Stimulated activated CD8-positive, alpha-beta memory T cell treated with anti-CD3 and anti-CD28 coated beads, Interleukin-7, amount 100 ng/mL, for 48 hours (primary cell): ENCODE measurements at places on chromosomes 4 and X.

DNA sequence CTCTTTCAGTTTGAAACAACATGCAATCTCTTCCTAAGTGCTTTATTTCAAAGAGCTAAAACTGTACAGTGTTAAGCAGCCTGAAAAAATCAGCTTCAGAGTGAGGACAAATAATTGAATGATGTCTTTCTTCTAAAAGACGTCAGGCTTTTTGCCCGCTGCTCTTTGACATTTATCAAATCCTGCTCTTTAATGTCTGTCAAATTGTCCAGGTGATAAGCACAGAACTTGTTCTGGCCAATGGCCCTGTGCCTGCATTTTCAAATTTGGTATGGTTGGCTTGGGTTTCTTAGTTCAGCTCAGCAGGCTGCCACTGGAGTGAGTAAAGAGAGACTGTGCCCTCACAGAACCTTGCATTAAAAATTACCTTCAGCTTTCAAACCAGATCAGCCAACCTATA is 712.9 kb upstream of the LCORL start:
- DNase-seq = no peak

DNA sequence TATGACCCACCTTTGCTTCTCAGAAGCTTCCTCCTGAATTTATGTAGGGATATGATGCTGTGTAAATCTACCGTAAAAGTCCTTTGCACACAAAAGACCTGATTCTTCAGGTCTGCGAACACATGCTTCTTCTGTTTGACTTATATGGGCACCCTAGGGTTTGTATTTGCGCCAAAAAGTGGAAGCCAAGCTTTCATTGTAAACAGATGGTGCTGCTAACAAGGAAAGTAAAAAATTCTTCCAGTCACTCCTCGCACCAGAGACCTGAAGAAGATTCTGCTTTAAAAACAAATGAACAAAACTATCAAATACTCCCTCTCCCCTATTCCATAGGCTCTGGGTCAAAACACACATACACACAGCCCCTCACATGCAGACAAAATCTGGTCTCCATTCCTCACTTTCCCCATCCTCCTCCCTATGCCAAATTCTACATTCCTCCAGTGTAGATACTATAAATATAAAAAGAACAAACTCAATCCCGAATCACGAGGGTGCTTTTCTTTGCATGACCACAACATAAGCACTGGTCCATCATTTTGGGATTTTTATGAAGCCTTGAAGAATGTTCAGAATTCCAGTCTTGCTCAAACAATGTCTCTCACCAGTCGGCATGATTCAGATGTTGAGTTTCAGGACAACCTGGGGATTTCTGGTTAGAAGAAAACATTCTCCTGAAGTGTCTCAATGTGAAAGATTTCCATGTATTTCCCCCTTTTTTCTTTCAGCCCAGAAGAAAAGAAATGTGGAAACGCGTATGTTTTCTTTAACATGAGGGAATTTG is 125.1 kb downstream of the PALLD start:
- no peak for DNase-seq

DNA sequence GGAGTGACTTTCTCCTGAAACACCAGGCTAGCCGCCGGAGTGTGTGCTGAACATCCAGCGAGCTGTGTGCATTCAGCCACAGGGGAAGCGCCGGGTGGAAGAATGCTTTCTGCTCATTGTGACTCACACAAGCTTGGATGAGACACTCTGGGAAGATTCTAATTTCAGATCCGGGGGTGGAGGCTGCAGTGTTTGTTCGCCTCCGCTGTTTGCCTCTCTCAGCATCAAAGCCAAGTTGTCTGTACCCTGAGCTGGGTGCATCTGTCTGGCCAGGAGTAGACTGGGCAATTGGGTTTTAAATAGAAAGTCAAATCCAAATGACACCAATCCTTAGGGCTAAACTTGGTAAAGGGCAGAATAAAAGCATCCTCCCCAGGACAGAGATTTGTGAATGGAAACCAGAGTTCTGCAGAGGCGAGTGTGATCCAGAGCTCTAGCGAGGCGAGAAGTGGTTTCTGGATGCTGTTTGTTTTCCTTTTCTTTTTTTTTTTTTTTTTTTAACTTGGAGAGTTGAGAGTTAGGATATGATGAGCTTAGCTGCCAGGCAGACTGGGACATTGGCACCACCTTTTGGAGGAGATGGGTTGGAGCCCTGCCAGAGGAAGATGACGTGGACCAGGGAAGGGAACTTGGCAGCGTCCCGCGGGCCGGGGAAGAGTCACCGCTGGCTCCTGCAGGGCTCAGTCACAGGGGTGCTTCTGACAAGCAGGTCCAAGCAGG is 196.0 kb upstream of the PSAPL1 start:
- no peak for DNase-seq

- no peak for DNase-seq
These were observed 50.4 kb downstream of the C4orf50 start for GRCh38 chr4:5967783-5968182.

DNA sequence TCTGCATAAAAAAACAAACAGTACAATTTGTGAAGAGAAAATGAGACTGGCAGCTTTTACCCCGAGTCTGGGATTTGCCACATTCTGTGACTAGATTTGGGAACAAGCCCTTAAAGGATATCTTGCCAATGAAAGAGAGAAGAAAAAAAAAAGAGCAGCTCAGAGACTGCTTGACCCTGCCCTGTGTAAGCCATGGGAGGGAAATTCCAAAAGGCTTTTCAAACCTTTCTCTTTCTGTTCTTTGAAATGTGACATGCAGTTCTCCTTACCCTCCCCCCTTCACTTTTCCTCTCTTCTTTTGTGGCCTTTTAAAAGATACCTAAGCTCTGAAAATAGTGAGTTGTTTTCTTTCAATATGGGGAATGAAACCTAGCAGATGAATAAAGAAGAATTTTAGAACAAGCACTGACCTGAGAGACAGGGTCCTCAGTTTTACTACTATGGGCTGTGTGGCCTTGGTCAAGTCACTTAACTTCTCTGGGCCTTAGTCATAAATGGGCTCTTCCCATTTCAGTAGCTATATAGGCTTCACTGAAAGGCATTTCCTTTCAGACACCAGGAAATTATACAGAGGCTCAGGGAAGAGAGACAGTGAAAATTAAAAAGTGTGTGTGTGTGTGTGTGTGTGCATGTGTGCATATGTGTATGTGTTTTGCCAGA is 5.1 kb downstream of the CCDC160 start:
- no peak for DNase-seq

DNA sequence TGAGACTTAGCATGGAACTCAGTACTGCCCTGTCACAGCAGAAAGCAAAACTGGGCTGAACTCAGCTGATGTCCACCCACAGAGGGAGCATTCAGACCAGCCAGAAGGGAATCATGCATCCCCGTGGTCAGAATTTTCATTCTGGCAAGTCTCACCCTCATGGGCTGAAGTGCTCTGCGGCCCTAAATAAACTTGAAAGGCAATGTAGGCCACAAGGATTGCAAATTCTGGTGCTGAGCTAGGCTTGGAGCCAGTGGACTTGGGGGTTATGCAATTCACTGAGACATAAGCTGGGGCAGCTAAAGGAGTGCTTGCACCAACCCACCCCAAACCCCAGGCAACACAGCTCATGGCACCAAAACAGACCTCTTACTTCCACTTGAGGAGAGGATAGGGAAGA is 494.1 kb downstream of the GABRG1 start:
- DNase-seq = no peak

DNA sequence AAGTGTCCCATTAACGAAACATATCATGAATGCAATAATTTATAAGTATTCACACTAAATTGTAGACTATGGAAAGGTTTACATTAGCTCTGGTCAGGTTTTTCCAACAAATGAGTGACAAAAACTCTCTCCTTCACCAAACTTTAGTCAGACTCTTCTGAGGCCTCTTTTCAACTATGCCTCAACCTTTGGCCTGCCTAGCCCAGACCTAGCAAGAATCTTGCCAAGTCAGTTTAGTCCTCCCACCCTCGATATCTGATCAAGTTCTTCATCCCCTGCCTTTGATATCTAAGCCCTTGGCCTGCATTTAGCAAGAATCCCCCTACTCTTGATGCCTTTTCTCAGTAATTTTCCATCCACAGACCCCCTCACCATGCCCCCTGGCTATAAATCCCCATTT is 37.9 kb downstream of the CCDC158 start:
- DNase-seq = no peak

DNA sequence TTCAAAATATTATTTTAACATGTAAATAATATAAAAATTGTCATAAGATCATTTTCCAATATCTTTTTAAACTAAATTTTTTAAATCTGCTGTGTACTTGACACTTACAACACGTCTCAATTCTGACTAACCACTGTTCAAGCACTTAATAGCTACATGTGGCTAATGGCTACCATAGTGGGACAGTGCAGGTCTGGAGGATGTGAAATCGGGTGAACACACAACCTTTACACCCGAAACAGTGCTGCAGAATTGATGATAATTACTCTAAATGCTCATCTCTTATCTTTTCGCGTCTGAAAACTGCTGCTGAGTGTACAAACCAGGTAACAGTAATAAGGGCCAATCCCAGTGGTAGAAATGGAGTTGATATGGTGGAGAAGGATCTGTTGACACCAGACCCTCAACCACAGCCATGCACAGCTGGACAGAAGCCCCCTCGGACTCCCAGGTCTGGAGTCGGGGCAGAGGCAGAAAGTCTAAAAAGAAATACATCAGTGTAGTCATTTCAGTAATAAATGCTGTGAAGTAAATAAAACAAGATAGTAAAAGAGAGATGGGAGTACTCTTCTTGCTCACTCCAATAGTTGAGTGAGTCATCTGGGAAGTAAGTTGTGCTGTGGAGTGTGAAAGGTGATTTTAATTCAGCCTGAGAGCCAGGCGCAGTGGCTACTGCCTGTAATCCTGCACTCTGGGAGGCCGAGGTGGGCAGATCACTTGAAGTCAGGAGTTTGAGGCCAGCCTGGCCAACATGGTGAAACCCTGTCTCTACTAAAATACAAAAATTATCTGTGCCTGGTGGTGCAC is 150.0 kb downstream of the CBR4 start:
- DNase-seq = no peak

GRCh38 chr4:113901994-113902787 is 77.3 kb downstream of the ARSJ start:
- no peak for DNase-seq
